ENCODE measurements at places on chromosomes 12 and 14. TPM values are rescaled to one million over a fixed set of nuclear protein-coding genes. Genes with fewer than 3 reads are reported as not detected.

Gene CLEC4A
- total RNA-seq = 3.0 TPM

Gene EIF4B
- total RNA-seq = 645 TPM

- ATAC-seq = peak; percentile 72
Observed at GRCh38 chr14:64696355-64696857, 7.8 kb upstream of the PLEKHG3 start.

DNA sequence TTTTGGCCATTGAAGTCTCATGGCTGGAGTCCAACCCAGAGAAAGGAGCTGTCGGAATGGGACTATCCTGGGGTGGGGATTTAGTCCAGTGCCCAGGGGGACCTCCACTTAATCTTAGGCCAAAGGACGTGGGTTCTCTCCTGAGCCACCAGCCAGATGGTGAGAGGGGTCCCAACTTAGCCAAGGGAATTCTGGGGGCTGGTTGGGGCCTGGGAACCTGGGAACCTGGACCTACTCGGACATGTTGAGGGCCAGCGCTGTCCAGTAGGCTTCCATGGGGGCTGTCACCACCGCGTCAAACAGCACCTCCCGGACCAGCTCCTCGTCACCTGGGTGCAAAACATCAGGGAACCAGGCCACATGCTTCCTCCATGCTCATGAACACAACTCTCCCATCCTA lies 33.4 kb downstream of the LRTM2 start:
- ATAC-seq = no peak

DNA sequence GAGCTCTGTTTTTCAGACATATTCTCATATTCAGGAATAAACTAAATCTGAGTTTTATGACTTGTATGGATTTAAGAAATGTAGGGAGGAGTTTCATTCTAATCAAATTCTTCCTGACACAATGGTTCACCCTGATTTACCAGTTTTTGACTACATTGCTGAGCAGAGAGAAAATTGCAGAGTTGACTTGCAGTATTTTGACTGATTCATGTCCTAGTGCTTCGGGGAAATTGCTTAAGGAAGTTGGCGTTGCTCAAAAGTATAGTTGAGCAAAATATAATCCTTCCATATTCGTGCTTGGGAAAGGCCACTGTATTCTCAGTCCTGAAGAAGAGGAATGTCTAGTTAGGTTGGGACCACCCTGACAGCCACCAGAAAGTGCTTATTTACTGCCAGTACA lies 1.3 kb upstream of the TWF1 start:
- no peak for ATAC-seq

- ATAC-seq = no peak
Observed at GRCh38 chr14:92759300-92759678, 10.9 kb upstream of the LGMN start.

GRCh38 chr12:57216014-57216911 lies at the start of gene NXPH4:
TSS of gene NXPH4 (plus strand) at chr12:57216794. CDS start at chr12:57216970, 176 bp downstream.
- no peak for ATAC-seq
